ENCODE measurements at places on chromosomes 12 and 14. TPM values are rescaled to one million over a fixed set of nuclear protein-coding genes. Genes with fewer than 3 reads are reported as not detected.

The OTX2 gene
- not detected for total RNA-seq

The DAO gene
- total RNA-seq, result not detected

The KLRK1 gene
- 0.98 TPM for total RNA-seq

The PMCH gene
- not detected for total RNA-seq

The CATSPERB gene
- not detected for total RNA-seq

The RAD51AP1 gene
- total RNA-seq, result 41.8 TPM

The HCAR2 gene
- total RNA-seq, result not detected

The PTCSC3 gene
- not detected for total RNA-seq

The LRRC9 gene
- total RNA-seq, result not detected

The CFAP251 gene
- 1.4 TPM for total RNA-seq

The CFAP54 gene
- 0.53 TPM for total RNA-seq

The HSPB8 gene
- total RNA-seq, result 2.9 TPM

Measured in A375 (cell line).